Breast epithelium (tissue), 4 donors: ENCODE measurements at places on chromosomes 12 and 14. TPM values are rescaled to one million over a fixed set of nuclear protein-coding genes. Genes with fewer than 3 reads are reported as not detected.

The CLEC1A gene
- total RNA-seq = 1.9 TPM

The TMED10 gene
- total RNA-seq = 263 TPM

The SLC17A8 gene
- total RNA-seq = not detected

DNA sequence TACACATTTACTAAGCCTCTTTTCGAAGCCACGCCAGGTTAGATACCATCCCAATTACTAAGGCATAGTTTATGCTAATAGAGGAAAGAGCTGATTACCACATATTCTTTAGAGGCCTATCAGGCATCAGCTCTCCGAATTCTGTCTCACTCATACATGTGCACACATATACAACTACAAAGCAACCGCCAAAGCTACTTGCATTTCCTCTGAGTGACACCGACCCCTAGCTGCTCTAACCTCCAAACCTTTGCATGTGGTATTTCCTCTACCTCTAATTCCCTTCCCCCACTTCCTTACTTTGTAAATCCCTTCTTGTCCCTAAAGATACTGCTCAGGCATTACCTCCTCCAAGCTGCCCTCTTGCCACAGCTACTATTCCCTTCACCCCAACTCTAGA, 107.2 kb downstream of the DUSP6 start:
- no peak for DNase-seq

GRCh38 chr12:72081777-72082176, 143.1 kb downstream of the TPH2 start:
- no peak for DNase-seq

- no peak for DNase-seq
Observed at GRCh38 chr12:56110571-56110970, 5.9 kb upstream of the RPL41 start.

GRCh38 chr12:98371419-98371818, 144.0 kb upstream of the TMPO start:
- no peak for DNase-seq

DNA sequence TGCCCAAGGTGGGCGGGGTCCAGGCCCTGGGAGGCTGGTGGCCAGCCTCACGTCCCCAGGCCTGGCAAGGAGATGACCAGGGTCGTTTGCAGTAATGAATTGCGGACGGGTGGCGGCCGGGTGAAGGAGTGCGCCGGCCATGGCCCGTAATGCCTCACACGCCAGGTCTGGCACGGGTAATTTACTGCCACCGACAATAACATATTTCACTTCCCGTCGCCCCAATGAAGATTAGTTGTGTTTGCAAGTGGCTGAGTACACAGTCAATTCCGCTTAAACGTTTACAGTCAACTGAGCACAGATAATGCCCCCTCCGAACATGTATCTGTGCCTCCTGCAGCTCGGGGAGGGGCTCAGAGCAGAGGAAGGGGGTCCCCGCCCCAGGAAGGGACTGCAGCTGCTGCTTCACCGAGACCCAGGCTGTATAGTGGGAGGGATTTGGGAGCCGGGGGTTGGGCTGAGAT, 48.3 kb downstream of the MVK start:
- no peak for DNase-seq

DNA sequence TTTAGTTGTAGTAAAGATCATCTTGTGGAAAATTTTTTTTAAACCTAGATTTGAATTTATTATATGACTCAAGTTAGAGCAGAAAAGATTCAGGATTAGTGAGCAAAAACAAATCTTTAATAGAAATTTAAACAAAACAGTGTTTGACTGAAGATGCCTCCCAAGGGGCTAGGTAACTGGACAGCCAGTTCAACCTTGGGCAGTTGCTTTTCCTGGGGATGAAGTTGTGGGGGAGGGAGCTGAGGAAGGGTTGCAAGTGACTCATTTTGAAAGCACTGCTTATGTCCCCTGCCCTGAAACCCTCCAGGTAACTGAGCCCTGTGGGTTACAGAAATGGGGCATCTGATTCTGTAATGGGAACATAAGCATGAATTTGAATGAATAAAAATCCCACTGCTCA, 13.1 kb downstream of the CFAP54 start:
- no peak for DNase-seq

GRCh38 chr14:60353420-60353819, 104.4 kb downstream of the PPM1A start:
- DNase-seq = no peak

DNA sequence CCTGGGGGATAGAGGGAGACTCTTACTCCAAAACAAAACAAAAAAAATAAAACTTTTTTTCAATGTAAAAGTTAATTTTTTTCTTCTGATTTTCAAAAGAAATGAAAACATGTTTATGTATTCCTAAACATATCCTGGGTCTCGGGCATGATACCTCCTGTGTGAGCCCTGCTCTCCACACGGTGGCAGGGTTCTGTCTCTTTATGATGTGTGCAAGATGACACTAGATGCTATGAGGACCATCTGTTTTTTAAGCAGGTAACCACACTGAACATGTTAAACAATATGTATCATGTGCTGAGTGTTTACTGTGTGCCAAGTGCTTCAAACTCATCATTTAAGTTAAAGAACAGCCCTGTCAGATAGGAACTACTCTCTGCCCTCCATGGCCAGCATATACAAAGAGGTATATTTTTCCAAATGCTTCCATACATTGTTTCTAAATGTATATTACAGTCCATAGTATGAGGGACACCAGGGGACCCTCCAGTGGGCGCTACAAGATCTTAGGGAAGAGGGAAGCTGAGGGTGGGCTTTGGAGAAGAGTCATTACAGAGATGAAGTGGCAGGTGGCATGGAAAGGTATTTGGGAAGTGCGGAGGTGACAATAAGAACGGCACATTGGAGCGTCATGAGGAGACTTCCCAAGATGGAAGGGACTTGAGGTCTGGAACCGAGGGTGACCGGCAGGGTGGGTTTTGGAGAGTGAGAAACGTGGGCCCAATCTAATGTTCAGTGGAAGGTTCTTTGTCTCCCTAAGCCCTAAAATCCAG, 28.5 kb downstream of the FOS start:
- DNase-seq = no peak
